Endothelial cell of umbilical vein (primary cell): ENCODE measurements at places on chromosomes 11 and 22. TPM values are rescaled to one million over a fixed set of nuclear protein-coding genes. Genes with fewer than 3 reads are reported as not detected.

DNA sequence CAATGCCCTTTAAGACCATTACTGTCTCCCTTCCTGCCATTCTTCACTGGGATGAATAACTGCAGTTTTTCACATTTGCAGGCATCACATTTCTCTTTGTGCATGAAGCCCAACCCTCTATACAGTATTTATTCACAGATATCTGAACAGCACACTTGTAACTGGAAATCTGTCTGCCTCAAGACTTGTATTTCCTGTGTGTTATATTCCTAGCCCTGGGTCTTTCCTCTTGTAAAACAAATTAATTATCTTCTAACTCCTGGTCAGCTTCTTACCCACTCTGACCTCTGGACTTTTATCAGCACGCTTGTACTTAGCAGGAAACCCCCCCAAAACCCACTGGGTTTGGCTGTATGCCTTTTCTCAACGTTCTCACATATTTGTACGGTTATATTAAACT is 2.0 kb downstream of the CSRP3 start:
- no peaks in the 10 kb centered on the region for H3K36me3 ChIP-seq
- peak overlapping the region; percentile 3 for H3K27ac ChIP-seq
- no peak overlapping the region for H3K4me3 ChIP-seq
- H3K27me3 ChIP-seq, result no peaks in the 10 kb centered on the region
- H3K4me1 ChIP-seq, result peaks cover 15% of the 10 kb centered on the region
- DNase-seq, result peak; percentile 81

GRCh38 chr11:94525546-94526324 is 13.5 kb downstream of the C11orf97 start:
- peaks cover 3% of the 10 kb centered on the region for H3K27me3 ChIP-seq
- peak; percentile 68 for DNase-seq
- no peak overlapping the region for H3K4me3 ChIP-seq
- H3K36me3 ChIP-seq, result no peaks in the 10 kb centered on the region
- no peaks in the 10 kb centered on the region for H3K4me1 ChIP-seq

DNA sequence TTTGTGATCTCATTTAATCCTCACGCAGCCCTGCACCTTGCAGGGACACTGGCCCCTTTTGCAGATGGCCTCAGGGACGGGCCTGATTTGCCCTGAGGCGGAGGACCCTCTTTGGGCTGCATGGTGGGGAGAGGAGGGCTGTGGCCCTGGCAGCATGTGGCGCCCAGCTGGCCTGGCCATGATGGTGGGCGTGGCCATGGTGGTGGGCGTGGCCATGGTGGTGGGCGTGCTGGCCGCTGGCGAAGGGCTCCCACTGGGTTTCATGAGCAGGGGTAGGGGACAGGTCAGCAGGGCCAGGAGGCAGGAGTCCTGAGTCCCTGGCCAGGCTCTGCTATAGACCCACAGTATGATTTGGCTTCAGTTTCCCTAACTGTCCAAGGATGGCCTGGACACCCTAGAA is 13.1 kb downstream of the WNT11 start:
- H3K27me3 ChIP-seq, result no peaks in the 10 kb centered on the region
- no peak for DNase-seq
- no peaks in the 10 kb centered on the region for H3K4me1 ChIP-seq
- no peak overlapping the region for H3K27ac ChIP-seq
- H3K36me3 ChIP-seq, result no peaks in the 10 kb centered on the region
- no peak overlapping the region for H3K4me3 ChIP-seq

DNA sequence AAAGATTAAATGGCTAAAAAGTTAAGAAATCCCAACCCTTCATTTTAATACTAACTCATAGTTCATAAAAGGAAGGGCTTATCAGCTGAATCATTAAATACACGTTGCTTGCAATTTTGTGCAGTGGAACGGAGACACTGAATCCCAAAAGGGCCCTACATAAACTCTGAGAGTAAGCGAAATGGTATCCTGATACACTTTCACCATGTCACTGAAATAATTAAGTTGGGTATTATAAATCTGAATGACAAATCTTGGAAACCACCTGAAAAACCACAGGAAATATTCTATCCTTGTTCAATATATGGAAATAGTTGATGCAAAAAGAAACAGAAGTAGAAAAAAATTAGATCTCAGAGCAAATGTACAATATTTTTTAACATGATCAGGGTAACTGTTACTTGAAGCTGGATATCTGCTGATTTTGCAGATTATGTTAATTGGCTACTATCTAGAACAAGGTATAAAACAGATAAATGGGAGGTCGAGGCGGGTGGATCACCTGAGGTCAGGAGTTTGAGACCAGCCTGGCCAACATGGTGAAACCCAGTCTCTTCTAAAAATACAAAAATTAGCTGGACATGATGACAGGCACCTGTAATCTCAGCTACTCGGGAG is 55.1 kb downstream of the MAML2 start:
- H3K27ac ChIP-seq, result no peak overlapping the region
- no peak overlapping the region for H3K4me3 ChIP-seq
- H3K4me1 ChIP-seq, result no peaks in the 10 kb centered on the region
- no peaks in the 10 kb centered on the region for H3K36me3 ChIP-seq
- no peak for DNase-seq

FOLR2 gene
- polyA plus RNA-seq, result not detected in 2 replicates

- H3K4me1 ChIP-seq, result no peaks in the 10 kb centered on the region
- H3K27ac ChIP-seq, result no peak overlapping the region
- H3K36me3 ChIP-seq, result no peaks in the 10 kb centered on the region
- no peak overlapping the region for H3K4me3 ChIP-seq
Measured at GRCh38 chr11:106281455-106282173, 204.2 kb downstream of the AASDHPPT start.

DNA sequence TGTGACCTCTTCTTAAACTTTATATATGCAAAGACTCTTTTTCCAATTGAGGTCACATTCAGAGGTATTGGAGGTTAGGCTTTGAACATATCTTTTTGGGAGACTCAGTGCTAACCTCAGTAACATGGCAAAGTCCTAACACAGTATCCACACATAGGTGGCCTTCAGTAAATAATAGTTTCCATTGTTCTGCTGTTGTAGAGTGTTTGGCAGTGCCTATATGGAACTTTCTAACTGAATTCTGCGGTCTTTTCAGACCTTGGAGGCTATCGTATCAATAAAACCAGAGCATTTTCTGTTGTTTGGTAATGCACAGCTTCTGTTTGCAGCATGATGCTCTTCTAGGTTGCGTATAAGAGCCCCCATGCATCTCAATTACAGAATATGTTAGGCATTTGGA is 47.0 kb downstream of the LDLRAD3 start:
- DNase-seq, result no peak
- no peak overlapping the region for H3K27ac ChIP-seq
- no peak overlapping the region for H3K4me3 ChIP-seq
- no peaks in the 10 kb centered on the region for H3K27me3 ChIP-seq

DNA sequence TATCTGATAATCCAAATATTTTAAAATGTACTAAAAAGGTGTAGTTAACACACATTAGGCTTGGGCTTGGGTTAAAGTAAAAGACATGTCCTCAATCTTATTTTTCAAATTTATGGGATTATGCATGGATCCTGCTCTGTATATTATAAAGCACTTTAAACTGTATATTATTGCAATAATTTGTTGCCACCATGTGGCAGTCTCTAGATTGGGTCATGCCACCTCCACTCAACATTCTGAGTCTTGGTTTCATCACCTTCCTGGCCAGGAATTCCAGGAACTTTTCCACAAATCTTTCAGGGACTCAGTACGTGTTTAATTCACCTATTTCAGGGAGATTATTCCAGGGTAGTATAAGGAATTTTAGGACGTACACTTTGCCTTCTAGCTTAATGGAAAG is 695.5 kb downstream of the FAM181B start:
- H3K36me3 ChIP-seq, result no peaks in the 10 kb centered on the region
- H3K4me3 ChIP-seq, result no peak overlapping the region
- no peaks in the 10 kb centered on the region for H3K27me3 ChIP-seq
- H3K27ac ChIP-seq, result no peak overlapping the region
- no peak for DNase-seq

LARGE2 gene
- 0.06 and 0.10 TPM in 2 replicates for polyA plus RNA-seq

DNA sequence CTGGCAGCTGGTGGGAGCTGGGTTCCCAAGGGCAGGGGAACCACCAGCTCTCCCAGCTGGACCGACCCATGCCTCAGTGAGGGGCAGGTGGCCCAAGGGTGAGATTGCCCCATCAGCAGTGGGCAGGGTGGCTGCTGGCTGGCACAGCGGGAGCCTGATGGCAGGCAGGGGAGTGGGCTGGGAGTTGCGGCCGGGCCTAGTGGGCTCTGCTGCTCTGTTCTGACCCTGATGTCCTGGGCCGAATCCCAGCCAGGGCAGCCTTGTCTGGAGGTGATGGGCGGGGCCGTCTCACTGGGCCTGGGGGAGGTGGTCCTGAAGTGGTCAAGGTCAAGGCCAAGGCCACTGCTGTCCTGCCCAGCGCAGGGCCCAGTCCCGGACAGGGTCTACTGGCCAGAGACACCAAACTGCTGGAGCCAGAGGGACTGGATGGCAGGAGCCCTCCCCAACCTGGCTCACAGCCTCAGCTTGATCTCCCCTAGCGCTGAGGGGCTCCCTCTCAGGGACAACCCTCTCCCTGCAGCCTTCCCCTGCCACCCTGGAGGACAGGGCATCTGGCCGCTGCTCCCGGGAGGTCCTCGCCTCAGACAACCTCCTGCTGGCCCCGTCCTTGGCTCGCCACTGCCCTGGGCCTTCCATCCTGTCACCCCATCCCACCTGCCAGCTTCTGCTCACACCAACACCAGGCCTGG is 26.5 kb upstream of the PPARA start:
- H3K36me3 ChIP-seq, result no peaks in the 10 kb centered on the region
- no peak overlapping the region for H3K4me3 ChIP-seq
- DNase-seq, result no peak
- H3K4me1 ChIP-seq, result no peaks in the 10 kb centered on the region
- H3K27me3 ChIP-seq, result no peaks in the 10 kb centered on the region

- H3K4me3 ChIP-seq, result no peak overlapping the region
- H3K27me3 ChIP-seq, result no peaks in the 10 kb centered on the region
- DNase-seq, result no peak
Measured at GRCh38 chr11:79227767-79228755, 212.8 kb downstream of the TENM4 start.

DNA sequence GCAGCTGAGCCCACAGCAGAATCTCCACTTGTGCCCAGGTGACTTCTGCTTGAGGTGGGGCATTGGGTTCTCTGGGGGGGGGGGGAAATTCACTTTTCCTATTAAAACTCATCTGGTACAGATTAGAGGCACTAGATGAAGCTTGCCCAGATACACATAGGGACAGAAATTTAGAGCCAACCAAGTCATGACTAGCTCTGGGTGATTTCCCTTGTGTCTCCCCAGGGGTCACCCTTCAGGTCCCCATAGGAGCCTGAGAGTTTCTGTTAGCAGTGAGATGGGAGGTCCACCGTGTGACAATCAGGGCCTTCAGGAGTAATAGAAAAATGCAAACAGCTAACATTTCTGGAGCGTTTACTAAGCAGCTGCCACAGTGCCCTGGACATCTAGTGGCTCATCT is 77.0 kb downstream of the NAT10 start:
- no peaks in the 10 kb centered on the region for H3K4me1 ChIP-seq
- H3K27ac ChIP-seq, result no peak overlapping the region
- H3K27me3 ChIP-seq, result no peaks in the 10 kb centered on the region
- no peaks in the 10 kb centered on the region for H3K36me3 ChIP-seq
- no peak overlapping the region for H3K4me3 ChIP-seq
- no peak for DNase-seq

GRCh38 chr11:78373689-78374088 is 43.9 kb downstream of the GAB2 start:
- H3K4me3 ChIP-seq, result no peak overlapping the region
- no peak for DNase-seq
- peaks cover 4% of the 10 kb centered on the region for H3K4me1 ChIP-seq
- no peak overlapping the region for H3K27ac ChIP-seq
- H3K27me3 ChIP-seq, result no peaks in the 10 kb centered on the region

DNA sequence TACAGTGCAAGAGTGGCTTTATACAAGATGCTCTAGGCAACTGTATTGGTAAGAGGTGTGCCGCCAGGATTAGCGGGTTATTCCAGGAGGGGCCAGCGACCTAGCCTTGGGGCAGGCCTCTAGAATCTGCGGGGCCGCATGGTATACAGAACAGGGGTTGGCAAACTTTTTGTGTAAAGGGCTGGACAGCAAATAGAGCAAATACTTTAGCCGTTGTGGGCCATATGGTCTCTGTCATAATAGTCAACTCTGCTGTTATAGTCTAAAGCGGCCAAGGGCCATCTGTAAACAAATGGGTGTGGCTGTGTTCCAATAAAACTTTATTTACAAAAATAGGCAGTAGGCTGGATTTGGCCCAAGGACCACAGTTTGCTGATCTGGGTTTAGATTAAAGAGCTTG is 32.6 kb downstream of the FBLN1 start:
- no peak overlapping the region for H3K4me3 ChIP-seq
- H3K4me1 ChIP-seq, result no peaks in the 10 kb centered on the region
- H3K36me3 ChIP-seq, result no peaks in the 10 kb centered on the region
- no peak for DNase-seq
- H3K27me3 ChIP-seq, result no peaks in the 10 kb centered on the region
- no peak overlapping the region for H3K27ac ChIP-seq

GRCh38 chr11:78752494-78752893 is 177.8 kb upstream of the NARS2 start:
- no peak overlapping the region for H3K4me3 ChIP-seq
- H3K27ac ChIP-seq, result no peak overlapping the region
- DNase-seq, result no peak
- no peaks in the 10 kb centered on the region for H3K36me3 ChIP-seq
- H3K4me1 ChIP-seq, result no peaks in the 10 kb centered on the region

RASD2 gene
- polyA plus RNA-seq, result not detected in 2 replicates

KRTAP5-2 gene
- not detected in 2 replicates for polyA plus RNA-seq

GAS2L1 gene
- polyA plus RNA-seq, result 30.5 and 39.3 TPM in 2 replicates
